ENCODE measurements at places on chromosomes 7 and 10.
A peak's percentile ranks its signal among the peaks of the same experiment; 100 is the strongest.

- no peak for DNase-seq
These were observed 67.2 kb downstream of the COBL start for GRCh38 chr7:51249187-51249945.

DNA sequence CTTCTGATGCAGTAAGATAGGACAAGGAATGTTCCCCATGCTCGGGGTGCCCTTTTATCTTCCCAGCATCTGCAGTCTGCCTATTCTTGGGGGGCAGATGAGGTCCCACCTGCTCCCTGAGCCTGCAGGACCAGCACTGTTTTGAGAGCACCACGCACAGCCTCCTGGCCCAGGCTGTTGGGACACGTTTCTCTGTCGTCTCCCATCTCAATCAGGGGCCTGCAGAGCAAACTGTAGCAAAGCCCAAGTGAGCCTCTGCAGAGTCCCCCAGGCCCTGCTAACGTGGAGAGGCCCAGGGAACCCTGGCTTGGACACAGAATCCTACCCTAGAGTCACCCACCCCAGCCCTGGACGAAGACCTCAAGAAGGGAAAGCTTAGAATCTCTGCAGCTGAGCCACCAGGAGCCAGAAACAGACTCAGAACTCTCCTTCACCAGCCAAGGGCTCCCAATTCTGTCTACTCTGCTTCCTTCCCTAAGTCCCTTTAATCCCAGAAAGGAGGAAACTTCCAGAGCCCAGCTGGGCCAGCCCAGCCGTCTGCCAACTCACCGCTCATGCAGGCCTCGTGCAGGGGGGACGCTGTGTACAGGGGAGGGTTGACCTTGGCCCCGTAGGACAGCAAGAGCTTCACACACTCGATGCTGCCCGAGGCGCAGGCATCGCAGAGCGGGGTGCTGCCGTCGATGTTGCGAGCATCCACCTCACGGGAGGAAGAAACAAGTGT, 15.6 kb downstream of the ASB13 start:
- DNase-seq: no peak

DNA sequence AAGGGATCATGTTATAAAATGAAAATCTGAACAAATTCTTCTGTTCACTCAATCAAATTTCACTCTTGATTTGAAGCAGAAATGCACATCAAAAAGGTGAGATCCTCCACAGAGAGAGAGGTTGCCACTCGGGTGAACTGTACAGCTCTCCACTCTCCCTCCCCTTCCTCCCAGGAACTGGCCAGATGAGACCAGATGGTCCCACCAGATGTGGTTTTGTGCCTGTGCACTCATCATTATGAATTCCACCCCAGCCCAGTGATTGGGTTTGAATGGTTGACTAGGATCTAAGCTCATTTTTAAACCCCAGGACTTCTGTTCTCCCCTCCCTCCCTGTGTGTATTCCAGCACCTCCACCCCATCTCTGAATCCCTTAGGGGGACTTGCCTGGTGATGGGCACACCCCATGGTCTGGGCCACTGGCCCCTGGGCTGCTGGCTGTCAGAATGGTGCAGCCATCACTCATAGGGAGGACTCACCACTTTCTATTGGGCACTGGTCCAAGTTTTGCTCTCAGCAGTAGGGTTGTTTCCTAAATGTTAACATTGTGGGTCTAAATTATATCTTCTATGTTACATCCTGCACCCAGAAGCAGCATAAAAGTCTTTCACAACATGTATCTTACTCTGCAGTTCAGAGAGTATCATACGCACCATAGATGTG, 393.1 kb downstream of the TNS3 start:
- DNase-seq: no peak

DNA sequence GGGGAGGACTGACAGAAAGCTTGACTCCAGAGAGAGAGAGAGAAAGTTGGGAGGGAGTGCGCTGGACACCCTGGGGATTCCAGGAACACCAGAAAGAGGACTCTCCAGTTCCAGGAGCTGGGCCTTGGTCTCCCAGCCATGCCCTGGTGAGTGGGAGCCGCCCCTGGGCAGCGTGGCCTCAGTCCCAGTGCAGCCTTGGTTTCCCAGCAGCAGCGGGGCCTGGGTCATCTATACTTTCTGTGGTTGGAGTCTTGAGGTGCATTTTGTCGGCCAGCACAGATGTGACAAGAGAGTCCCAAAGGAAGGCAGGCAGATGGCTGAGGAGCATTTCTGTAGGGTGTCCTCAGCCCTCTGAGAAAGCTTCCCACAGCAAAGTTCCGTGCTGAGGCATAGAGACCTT, 334.7 kb upstream of the ZNF32 start:
- no peak for DNase-seq

GRCh38 chr10:676178-676577, 13.3 kb downstream of the DIP2C start:
- no peak for DNase-seq

- no peak for DNase-seq
These were observed 481.6 kb downstream of the RPS24 start for GRCh38 chr10:78515038-78515872.

DNA sequence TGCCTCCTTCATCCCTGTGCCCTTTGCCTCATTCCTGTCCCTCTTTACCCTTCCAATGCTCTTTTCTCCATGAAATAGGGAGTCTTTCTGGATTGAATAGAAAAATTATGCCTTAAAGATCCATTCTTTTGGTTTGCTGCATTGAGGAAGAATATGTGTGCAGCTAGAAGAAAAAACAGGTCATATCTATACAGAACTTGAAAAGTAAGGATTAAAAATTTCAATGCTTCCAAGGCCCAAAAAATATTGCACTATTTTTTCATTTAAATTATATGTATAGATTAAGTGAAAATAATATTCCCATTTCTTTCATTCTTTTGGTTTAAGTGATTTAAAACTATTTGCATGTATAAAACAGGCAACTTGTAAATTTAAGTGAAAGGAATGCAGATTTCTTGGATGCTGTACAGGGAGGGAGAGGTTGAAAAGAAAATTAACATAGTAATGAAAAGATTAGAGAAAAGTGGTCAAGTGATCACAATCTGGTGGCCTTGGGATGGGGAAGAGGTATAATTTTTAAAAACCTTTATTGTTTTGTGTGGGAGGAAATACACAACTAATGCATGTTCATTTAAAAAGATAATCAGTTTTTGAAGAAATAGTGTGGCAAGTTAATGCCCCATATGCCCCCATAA, 18.5 kb upstream of the EVX1 start:
- DNase-seq: no peak

GRCh38 chr10:99224766-99225165, 10.9 kb downstream of the HPSE2 start:
- DNase-seq: no peak

DNA sequence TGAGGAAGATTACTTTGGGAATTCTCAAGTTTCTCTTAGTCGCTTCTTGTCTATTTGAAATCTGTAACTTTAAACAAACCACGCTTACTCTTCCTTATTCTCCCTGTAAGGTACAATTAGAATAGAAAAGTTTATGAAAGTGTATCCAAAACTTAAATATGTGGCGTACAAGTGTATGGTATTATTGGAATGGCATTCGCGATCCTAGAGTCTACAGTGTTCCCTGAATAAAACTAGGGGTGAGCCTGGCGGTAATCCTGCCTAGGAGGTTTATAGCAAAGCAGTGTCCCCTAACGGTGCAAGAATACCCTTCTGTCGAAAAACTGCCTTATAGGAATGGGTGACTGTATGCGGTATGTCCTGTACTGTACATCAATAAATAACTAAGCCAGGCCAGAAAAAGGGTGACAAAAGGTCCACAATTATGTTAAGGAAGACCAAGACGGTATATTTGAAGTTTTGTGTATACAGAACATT, 1.2 kb downstream of the TASOR2 start:
- no peak for DNase-seq

DNA sequence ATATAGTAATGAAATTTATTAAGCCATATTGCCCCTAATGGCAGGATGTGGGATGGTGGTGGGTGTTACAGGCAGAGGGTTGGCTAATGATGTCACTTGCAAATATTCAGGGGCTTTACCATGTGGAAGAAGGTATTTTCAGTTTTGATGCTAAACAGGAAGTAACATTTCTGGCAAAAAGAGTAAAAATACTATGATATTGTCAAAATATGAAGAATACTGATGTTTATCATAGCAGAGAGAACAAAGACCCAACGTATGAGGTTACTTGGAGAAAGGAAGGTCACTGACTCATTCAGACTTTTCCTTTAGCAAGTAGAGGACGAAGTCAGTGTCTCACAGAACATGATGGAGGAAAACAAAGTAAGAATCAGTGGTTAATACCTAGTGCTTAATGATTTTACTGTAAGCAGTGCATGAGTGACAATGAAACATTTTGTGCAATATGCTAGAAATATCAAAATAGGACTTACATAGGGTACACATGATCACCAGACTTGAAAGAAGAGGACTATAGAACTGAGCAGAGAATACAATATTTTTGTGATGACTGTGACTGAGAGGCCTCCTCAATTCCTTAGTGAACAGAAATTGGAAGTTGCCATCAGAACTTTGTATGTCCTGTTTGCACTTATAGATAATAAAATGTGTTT, 89.7 kb upstream of the STEAP4 start:
- no peak for DNase-seq

DNA sequence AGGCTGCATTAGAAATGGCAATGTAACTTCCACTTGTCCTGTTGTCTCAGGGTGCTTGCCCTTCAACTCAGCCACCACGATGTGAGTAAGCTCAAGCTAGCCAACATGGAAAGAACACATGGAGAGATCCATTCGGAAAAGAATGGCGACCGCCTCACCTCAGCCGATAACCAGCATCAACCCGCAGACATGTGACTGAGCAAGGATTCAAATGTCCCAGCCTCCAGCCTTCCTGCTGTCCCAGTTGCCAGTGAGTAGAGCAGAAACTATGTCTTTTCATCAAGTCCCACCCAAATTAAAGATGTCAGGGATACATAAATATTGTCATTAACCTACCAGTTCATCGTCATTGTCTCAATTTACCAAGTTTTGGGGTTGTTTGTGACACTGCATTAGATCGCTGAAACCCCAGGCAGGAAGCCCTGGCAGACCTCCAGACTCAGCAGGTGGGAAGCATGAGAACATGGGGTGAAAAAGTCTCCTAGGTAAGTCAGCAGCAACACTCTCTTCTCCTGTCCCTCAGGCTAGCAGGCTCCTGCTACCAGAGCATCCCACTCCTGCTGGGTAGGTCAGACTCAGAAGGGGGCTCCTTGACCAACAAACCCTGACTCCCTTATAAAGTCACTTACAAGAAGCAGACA, 67.0 kb downstream of the OSBPL3 start:
- DNase-seq: no peak

DNA sequence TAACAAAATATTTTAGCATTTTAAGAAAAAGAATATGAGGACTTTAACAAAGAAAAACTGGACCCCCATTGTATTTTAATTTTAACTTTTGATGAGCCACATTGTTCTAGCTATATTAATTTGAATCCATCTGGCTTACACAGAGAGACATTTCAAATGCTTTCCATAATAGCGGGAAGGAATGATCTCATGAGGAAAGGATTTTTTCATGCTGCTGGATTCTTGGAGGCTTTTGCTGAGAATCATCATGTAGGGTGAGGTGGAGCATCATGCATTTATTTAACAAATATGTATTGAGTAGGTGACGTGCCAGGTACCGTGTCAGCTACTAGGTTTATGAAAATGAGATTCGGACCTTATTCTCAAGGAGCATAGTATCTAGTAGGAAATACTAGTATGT, 1006.3 kb downstream of the SORCS1 start:
- no peak for DNase-seq

- DNase-seq: peak; percentile 90
These were observed 538.5 kb downstream of the HTR7 start for GRCh38 chr10:90319188-90319914.

GRCh38 chr7:41969561-41970105, 266.7 kb upstream of the INHBA start:
- no peak for DNase-seq

GRCh38 chr7:73507556-73507955, 14.5 kb downstream of the BAZ1B start:
- no peak for DNase-seq

- peak; percentile 63 for DNase-seq
These were observed 139.9 kb downstream of the ARL4A start for GRCh38 chr7:12827219-12827821.

DNA sequence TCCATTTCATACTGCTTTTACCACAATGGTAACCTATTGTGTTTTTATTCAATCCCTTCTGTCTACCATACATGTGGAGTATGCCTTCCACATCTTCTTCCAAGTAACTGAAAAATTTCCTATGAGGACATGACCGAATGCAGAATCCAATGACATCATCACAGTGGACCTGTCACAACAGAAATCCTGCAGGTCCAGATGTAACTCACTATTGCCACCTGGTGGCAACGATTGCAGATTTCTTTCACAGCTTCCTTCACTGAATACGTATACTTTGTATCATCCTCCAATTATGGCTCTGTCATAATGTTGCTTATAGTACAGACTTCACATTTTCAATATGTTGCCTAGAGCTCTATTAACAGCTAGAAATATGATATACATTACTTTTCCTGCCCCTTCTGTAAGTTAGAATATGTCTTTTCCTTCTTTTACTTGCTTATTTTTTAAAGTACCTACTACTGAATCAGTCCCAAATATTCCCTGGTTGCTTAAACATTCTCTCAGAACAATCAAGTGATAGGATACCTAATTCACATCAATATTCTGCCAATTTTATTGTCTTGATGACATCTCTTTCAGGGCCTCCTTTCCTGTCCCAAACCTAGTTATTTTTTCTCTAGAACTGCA, 45.4 kb downstream of the SLC13A1 start:
- peak; percentile 75 for DNase-seq

DNA sequence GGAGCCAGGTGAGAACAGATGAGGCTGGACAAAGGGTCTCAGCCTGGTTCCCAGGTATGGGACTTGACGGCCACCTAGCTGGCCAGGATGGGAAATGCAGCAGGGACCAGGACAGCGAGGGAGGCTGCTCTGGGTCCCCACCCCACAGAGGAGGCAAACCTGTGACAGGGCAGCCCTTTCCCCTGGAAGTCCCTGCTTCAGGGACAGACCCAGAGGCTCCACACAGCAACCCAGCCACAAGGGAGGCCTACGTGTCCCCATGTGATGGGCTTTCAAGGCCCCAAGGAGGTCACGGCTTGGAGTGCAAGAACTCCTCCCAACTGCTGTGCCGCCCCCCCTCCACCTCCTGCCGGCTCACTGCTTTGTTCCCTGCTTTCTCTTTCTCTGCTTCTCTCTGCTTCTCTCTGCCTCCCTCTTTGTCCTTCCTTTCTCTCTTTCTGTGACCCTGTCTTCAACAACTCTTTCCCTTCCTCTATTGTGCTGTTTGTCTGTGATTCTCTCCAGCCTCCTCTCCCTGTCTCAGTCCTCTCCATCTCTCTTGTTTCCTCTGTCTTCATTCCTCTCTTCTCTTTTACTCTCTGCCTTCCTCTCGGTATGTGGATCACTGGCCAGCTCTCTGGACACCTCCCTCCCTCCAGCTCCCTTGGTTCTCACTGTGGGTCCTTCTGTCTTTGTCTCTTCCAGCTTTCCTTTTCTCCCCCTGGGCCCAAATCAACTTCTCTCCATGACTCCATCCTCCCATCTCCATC, 9.6 kb upstream of the EIF5AL1 start:
- DNase-seq: no peak

All from astrocyte of the cerebellum (primary cell).